ENCODE measurements at places on chromosomes 13 and 19.

GRCh38 chr19:6519289-6519688, 11.5 kb upstream of the TNFSF9 start:
- DNase-seq: no peak

DNA sequence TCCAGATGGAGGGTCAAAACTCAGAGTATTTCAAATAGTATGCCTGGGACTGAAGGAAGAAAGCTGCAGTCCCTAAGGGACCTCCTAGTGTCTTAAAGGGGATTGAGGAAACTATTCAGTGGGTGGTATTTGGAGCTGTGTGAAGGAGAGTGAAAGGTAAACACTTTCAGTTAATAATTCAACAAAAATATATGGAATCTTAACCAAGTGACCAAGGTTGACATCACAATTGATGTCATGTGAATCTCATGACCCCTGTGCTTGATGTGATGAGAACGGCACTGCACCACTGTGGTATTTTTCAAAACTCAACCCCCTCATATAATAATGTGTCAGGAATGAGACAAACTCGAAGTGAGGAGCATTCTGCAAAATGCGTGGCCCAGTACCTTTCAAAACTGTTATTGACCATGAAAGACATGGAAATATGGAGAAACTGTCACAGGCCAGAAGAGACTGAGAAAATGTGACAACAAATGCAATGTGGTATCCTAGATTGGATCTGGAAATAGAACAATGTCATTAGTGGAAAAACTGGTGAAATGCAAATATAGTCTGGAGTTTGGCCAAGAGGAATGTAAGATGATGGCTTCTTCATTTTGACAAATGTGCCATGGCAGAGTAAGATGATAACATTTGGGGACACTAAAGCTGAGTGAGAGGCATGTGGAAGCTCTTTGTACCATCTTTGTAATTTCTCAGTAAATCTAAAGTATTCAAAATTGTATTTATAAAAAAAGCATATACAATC, 553.9 kb downstream of the RFC3 start:
- no peak for DNase-seq

GRCh38 chr13:42486711-42487198, 87.2 kb upstream of the TNFSF11 start:
- DNase-seq: no peak

GRCh38 chr13:75869981-75870380, 233.9 kb downstream of the LMO7 start:
- DNase-seq: no peak

- no peak for DNase-seq
Observed at GRCh38 chr19:11942843-11943108, 17.9 kb downstream of the ZNF700 start.

DNA sequence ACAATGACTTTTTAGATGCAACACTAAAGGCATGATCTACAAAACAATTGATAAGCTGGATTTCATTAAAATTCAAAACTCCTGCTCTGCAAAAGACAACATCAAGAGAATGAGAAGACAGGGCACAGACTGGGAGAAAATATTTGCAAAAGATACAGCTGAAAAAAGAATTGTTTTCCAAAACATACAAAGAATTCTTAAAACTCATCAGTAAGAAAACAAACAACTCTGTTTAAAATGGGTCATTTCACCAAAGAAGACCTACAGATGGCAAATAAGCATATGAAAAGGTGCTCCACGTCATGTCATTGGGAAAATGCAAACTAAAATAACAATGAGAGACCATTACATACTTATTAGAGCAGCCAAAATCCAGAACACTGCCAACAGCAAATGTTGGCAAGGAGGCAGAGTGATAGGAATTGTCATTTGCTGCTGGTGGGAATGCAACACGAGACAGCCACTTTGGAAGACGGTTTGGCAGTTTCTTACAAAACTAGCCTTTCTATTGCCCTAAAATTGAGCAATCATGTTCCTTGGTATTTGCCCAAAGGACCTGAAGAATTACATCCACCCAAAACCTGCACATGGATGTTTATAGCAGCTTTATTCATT, 39.2 kb downstream of the FLT1 start:
- no peak for DNase-seq
